Activated CD4-positive, alpha-beta T cell treated with anti-CD3 and anti-CD28 coated beads for 1 hour (primary cell): ENCODE measurements at places on chromosomes 2 and 18.

DNA sequence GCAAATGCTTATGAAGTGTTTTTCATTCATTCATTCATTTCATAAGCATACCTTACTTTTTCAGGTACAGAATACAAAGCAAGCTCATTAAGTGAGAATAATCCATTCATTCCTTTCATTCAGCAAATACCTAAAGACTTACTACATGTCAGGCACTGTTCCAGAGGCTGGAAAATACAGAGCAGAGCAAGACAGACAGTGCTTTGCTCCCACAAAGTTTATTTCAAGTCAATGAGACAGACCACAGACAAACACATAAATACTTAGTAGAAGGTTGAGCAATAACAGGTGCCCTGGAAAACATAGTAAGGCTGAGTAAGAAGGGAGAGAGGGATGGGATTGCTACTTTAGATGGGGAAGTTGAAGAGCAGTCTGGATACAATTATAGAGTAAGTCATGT lies 309.8 kb downstream of the C1D start:
- no peak for DNase-seq

GRCh38 chr2:48469731-48470130 lies 60.2 kb upstream of the STON1 start:
- no peak for DNase-seq

DNA sequence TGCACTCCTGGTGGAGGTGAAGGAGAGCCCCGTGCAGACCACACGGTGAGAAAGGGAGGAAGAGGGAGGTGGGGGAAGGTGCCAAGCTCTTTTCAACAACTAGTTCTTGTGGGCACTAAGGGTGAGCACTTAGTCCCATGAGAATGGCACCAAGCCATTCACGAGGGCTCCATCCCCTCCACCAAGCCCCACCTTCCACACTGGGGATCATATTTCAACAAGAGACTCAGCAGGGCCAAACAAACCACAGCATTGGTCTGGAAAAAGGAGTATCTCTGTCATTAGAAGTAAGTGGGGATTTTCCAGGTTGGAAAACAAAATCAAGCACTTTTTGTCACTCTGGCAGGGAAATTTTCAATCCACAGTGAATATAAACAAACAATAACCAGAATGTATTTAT lies 38.4 kb downstream of the ZAP70 start:
- DNase-seq, result no peak

DNA sequence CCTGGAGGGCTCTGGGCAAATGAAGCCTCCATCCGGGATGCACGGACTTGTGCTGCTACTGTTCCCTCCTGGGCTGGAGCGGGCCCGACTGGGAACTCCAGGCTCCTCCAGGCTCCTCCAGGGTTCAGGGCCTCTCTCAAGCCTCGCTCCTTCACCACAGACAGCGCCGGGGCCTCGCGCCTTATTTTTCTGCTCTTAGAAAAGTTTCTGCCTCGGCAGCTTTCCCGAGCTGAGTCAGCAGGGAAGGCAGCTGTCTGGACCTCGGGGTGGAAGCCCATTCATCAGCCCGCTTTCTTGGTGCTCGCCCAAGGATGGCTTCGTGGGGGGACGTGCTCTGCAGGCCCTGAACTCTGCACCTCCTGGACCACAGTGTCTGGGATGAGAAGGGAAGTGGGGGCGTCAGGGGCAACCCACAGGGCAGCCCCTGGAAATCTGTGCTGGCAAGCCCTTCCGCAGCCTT lies 12.9 kb upstream of the TEX51 start:
- no peak for DNase-seq

DNA sequence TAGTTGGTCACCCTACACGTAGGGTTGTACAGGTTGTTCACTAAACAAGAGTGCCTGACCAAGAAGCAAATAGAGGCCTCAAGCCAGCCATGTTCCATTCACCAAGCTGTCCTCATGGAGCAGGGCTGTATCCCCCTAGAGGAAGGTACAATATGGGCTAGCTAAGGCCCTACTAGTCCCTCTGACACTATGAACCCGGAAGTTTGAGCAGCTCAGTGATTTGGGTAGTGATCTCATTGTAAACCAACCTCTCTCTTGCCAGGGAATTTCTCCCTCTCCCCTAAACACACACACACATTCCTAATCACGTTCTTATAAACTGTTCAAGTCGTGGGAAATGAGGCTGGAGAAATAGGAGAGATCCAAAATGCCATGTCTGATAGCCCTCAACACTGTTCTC lies 6.7 kb upstream of the CYS1 start:
- no peak for DNase-seq
